AG04449 (cell line): ENCODE measurements at places on chromosomes 7 and 10.

DNA sequence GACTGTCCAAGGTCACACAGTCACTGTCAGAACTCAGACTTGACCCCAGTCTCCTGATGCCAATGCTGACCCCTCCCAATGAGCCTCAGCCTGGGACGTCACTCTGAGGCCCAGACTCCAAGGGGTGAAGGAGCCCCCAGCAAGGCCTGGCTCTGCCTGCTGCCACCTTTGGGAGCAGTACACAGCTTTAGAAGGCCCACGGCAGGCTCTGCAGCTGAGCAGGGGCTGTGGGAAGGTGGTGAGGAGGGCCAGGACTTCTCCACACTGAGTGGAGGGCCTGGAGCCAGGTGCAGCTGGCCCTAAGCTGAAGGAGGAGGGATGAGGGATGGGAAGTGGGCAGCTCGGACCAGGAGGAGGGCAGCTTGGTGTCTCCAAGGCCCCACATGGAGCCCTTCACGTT is 23.9 kb upstream of the ZMIZ1 start:
- no peak for DNase-seq

DNA sequence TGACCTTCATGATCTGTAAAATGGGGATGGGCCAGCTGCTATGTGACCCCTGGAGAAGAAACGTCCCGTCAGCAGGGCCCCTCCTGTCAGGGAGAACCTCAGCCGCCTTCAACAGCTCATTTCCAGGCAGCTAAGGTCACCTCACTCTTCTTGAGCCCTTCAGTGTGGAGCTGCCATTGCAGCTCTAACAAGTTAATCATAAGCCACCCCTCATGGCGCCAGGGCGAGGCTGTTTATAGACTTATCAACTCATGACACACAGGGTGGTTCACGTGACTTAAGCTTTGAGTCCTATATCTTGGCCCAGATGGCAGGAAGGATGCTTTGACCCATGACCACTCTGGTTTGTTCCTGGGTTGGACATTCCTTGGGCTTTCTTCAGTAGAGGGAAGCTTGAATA is 315.1 kb downstream of the TNS3 start:
- no peak for DNase-seq

- DNase-seq, result peak; percentile 96
Measured at GRCh38 chr7:130363026-130363847, 17.1 kb upstream of the CPA1 start.

- no peak for DNase-seq
Measured at GRCh38 chr10:131920151-131920550, 19.3 kb downstream of the PPP2R2D start.

DNA sequence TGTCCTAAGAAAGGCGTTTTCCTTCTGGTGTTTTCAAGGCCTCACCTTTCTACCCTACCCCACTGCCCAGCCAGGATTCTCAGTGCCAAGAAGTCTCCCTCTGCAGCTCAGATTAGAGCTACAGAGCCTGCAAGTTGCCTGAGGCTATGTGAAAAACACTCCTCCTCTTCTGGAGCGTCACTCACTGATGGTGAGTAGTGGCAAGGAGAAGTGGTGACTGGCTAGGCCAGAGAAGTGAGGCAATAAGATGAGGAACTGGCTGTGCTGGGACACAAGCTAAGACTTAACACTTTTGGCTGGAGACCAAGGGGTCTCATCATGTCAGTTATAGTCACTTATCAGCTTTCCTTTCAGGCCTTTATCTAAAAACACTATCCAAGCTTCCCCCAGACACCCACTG is 86.7 kb upstream of the PRKAR2B start:
- DNase-seq, result no peak

DNA sequence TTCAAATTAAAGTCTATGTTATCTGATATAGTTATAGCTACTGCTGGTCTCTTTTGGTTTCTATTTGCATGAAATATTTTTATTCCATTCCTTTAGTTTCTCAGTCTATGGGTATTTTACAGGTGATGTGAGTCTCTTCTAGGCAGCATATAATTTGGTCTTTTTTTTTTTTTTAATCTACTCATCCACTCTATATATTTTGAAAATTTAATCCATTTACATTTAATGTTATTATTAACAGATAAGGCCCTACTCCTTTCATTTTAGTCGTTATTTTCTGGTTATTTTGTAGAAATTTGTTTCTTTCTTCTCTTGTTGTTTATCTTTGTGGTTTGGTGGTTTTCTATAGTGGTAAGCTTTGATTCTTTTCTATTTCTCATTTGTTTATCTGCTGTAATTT is 58.8 kb downstream of the MALRD1 start:
- no peak for DNase-seq

DNA sequence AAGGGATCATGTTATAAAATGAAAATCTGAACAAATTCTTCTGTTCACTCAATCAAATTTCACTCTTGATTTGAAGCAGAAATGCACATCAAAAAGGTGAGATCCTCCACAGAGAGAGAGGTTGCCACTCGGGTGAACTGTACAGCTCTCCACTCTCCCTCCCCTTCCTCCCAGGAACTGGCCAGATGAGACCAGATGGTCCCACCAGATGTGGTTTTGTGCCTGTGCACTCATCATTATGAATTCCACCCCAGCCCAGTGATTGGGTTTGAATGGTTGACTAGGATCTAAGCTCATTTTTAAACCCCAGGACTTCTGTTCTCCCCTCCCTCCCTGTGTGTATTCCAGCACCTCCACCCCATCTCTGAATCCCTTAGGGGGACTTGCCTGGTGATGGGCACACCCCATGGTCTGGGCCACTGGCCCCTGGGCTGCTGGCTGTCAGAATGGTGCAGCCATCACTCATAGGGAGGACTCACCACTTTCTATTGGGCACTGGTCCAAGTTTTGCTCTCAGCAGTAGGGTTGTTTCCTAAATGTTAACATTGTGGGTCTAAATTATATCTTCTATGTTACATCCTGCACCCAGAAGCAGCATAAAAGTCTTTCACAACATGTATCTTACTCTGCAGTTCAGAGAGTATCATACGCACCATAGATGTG is 393.1 kb downstream of the TNS3 start:
- no peak for DNase-seq

- no peak for DNase-seq
Measured at GRCh38 chr7:141641876-141642275, 60.1 kb downstream of the DENND11 start.

DNA sequence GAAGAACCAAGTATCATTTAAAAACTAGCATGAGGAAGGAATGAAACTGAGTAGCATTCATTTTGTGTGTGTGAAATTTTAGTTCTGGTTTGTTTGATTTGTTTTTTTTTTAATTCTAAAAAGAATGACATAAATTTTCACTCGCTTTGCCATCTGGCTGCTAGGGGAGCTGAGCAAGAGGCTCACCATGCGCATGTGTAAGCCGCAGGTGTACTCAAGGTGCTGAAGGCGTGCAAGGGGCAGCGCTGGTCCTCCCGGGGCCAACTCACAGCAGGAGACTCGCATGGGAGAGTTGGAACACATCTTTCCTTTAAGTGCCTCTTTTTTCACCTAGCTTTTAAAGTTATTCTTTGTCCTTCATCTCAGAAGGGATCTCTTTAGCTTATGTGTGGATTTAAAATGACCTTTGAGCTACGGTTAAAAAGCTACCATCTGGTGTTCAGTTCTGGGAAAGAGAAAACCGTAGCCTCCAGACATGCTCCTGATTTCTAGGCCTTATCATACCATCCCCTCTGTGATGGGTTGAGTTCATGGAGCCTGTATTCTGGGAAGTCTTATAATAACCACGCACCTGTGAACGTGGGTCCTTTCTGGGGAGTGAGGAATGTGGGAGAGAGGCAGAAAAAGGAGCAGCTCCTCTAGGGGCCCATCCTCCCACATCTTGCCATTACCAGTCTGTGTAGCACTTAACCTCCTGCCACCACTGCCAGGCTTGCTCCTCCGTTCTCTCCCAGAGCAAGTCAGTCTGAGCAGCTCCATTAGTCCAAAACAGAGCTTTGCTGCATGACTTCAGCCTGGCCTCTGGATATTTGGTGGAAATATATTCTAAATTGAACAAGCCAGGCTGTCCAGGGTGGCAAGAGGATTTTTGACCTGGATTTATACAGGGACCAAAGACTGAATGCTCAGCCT is 61.9 kb downstream of the KLHDC10 start:
- no peak for DNase-seq
